Activated naive CD4-positive, alpha-beta T cell treated with anti-CD3 and anti-CD28 coated beads, Interleukin-2, amount 50 U/mL, for 16 hours (primary cell): ENCODE measurements at places on chromosomes 3 and 15.
A peak's percentile ranks its signal among the peaks of the same experiment; 100 is the strongest.

DNA sequence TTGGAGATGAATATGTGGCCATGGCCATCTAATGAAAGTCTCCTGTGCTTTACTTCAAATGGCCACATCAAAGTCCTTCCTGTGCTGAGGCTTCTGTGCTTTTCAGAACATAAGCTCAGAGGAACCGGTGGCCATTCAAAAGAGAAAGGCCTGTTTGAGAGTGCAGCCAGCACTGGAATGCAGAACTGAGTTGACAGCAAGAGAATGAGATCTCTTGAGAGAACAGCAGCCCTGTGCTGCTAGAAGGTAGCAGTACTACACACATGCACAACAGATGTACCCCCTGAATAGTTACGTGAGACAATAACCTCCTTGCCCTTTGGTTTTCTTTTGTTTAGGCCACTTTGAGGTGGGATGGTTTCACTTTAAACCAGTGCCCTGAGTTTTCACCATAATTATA is 292.5 kb downstream of the PTPRG start:
- DNase-seq = no peak

- DNase-seq = no peak
Observed at GRCh38 chr15:28021281-28022039, 77.7 kb downstream of the OCA2 start.

GRCh38 chr3:100002599-100003350 is 111.5 kb downstream of the FILIP1L start:
- DNase-seq = no peak

DNA sequence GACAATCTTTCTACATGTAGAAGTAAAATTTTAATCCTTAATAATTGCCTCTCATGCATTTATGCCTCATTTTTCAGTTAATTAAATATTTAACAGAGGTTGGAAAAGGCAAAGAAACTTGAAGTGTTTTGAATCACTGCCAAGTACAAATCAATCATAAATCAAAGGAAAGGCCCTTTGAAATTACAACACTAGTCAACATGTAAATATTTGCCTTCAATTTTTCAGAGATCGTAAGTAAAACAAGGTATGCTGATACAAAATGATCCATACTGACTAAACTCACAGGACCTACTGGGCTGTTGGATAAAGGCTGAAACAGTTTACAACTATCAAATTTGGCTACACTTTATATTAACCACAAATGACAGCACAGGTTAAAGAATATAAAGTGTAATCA is 33.9 kb downstream of the ZBBX start:
- no peak for DNase-seq

- DNase-seq = no peak
Observed at GRCh38 chr3:99875581-99875928, 57.9 kb downstream of the CMSS1 start.

DNA sequence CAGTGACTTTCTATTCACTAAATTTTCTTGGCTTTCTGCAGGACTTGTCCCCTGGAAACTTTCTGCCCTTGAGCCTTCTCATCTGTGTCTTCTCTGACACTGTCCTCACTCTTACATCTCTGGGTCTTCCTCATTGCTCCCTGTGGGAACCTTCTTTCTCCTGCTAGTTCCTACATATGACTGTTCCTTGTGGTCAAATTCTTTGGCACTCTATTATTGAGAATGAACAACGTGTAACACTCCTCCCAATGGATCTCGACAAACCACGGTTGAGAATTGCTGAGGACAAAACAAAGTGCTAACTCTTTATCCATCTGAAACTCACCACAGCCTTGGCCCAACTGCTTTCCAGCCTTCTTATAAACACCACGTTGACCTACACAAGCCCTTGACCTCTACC is 3.5 kb upstream of the FAM81A start:
- no peak for DNase-seq

GRCh38 chr3:45861043-45861719 is 19.3 kb upstream of the LZTFL1 start:
- no peak for DNase-seq

- DNase-seq = no peak
Observed at GRCh38 chr15:92733934-92734521, 78.5 kb upstream of the FAM174B start.

GRCh38 chr3:59249004-59249403 is 199.2 kb upstream of the CFAP20DC start:
- no peak for DNase-seq

GRCh38 chr3:159131376-159131775 is 329.5 kb downstream of the MFSD1 start:
- DNase-seq = no peak

GRCh38 chr3:70421506-70421905 is 109.1 kb upstream of the MDFIC2 start:
- DNase-seq = no peak

- DNase-seq = no peak
Observed at GRCh38 chr3:196108075-196108743, 26.3 kb upstream of the TFRC start.

GRCh38 chr15:85545185-85545584 is 164.8 kb downstream of the AKAP13 start:
- no peak for DNase-seq

DNA sequence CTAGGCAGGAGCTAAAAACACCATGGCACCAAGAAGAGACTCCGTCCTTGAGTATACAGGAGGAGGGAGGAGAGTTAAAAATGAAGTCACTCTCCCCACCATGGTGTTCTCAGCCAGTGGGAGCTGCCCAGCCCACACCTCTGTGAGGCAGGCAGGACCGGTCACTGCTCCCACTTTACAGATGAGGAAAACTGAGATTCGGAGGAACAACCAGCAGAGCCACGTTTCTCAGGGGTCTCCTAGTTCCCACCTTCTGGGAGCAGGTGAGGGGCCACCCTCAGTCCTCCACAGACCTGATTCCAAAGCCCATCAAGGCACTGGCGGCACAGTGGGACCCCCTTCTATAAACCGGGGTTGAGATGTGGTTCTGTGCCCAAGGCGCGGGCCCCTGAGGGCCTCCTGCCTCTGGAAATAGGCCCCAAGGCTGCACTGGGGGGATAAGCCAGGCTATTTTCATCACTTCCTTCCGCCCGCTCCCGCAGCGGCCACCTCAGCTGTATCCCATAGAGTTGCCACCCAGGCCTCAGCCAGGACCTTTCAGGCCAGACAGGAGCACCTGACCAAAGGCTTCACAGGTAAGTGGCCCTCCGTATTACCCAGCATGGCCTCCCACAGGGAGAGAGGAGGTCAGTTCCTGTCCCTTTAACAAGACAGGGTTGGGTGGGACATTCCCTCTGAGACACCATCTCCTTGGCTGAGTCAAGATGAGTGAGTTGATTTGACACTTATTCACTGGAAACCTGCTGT is at the start of gene GP9:
TSS of gene GP9 (plus strand) at position 504 of the 747 bp plus-strand sequence. CDS start 961 bp downstream, outside the sequence.
- DNase-seq = no peak

DNA sequence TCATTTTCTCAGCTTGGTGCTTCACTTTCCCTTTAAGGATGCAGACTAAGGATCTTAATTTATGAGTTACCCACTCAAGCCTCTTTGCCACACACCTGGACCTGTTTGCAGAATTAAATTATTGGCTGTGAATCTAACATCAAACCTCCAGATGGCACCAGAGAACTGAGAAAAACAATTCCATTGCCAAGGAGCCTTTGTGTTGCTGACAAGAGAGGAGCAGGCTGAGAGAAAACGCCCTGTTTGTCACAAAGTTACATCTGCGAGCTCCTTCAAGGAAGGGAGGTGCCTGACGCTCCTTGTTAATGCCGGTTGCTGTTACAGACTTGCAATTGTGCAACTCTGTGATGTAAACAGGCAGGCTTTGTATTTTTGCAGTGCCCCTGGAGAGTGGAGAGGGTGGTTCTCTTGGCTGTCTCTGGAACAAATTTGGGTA is 36.3 kb upstream of the TMC3 start:
- no peak for DNase-seq

- no peak for DNase-seq
Observed at GRCh38 chr3:15462451-15462850, 35.1 kb downstream of the EAF1 start.

DNA sequence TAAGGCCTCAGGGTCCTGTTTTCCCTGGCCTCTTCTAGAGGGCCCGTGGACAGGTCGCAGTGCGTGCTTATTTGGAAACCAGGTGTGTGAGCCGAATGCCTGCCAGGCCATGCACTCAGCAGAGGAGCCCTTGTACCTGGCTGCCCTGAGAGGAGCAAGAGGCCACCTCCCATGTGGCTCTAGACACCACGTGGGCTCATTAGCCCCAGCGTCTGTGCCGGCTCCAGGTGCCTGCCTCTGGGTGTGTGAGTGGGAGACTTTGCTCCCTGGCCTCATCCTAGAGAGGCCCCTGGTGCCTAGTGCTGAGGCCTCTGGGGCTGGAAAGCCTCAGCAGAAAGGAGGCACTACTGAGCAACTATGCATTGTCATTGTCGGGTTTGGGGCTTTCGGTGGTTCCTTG is 50.4 kb downstream of the KLF13 start:
- DNase-seq = no peak

- no peak for DNase-seq
Observed at GRCh38 chr3:61268644-61269043, 17.4 kb upstream of the FHIT start.

GRCh38 chr15:98169551-98169950 is 209.0 kb downstream of the ARRDC4 start:
- no peak for DNase-seq

DNA sequence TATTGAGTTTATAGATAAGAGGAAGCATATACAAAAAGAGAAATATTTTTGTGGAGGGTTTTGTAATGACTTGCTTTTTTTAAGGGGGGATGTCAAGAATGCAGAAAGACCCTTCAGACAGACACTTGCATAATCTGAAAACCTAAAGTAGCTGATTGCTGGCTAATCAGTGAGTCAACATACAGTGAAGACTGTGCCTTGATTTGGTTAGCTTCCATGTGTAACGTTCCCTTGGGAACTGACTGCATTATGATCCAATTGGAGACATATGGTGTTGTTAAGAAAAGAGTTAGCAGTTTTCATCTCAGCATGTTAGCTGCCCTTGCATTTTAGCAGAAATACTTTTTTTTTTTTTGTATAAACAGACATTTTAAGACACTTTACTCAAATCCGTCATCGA is 483.2 kb downstream of the RBMS3 start:
- no peak for DNase-seq

GRCh38 chr3:187921391-187922074 is 176.3 kb upstream of the BCL6 start:
- DNase-seq = no peak

GRCh38 chr15:65264863-65265430 is 21.7 kb downstream of the PARP16 start:
- no peak for DNase-seq

DNA sequence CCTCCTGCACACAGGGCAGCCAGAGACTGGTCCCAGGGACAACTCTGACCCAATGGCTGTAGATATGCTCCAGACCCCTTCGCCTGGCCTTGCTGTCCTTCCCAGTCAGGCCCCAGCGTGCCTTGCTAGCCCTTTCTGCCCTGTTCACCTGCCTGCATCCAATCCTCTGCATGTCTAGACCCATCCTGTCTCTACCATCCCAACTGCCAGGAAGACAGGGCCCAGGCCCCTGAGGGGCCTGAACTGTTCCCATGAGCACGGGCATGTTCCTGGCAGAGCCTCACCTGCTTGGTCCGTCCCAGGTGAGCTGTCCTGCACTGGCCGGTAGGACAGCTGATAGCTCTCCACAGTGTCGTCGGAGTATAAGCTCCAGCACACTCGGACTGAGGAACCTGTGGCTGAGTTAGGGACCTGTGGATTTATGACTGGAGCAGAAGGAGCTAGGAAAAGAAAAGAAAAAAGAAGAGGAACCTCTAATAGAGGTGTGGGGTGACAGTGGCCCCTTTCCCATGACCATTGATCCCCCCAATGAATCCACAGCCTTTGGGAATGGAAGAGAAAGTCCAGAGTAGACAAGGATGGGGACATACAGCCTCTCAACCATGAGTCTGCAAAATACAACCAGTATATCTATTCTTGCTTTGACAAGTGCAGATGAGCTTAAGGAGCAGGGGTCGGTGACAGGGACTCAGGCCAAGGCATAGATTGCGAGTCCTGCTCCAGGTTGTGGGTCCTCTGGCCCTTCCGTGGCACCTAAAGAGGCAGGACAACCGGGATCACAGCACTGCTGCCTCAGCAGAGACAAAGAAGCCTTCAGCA is 33.9 kb downstream of the FSD2 start:
- DNase-seq = no peak

- no peak for DNase-seq
Observed at GRCh38 chr3:133479895-133480669, 80.2 kb downstream of the BFSP2 start.

DNA sequence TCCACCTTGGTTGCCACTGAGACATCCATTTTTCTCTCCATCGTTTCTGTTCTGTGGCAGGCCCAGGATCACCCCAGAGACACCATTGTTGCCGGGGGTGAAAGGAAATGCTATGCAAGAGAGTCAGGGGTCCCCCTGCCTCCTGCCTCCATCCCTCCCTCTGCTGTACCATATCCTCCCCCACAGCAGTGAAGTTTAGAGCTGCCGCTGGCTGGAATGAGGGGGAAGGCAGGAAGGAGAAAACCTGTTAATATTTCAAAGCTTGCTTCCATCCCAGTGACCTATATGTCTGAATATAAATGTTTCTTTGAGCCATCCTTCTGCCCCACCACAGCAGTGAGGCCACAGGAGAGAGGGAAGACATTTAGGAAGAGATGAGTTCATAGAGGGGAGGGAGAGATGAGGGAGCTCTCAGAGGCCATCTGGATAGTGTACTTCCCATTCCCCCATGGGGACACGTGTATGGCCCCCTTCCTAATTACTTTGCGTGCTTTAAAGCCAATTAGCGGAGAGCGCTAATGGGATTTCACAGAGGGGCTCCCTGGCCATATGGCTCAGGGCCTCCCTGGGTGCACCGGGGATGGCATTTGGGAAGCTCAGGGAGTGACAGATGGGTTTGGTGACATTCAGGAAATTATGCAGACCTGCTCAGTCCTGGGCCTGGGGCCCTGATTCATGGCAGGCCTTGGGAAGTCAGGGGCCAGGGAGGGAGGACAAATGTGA is 40.4 kb upstream of the CHRNB4 start:
- DNase-seq = no peak

- peak; percentile 33 for DNase-seq
Observed at GRCh38 chr3:71753701-71754609, at the start of gene GPR27. Gene GPR27, plus strand, starts transcription at chr3:71753855. Its CDS starts 195 bp downstream, at chr3:71754050.
